ENCODE measurements at places on chromosomes 1 and 21.

GRCh38 chr1:229302740-229303139 lies 31.8 kb downstream of the RAB4A start:
- DNase-seq, result no peak

GRCh38 chr21:31580866-31581276 lies 78.6 kb upstream of the SOD1 start:
- peak; percentile 80 for DNase-seq

GRCh38 chr1:45490121-45490625 lies 790 bp downstream of the TESK2 start:
- DNase-seq, result no peak

GRCh38 chr1:158289811-158290210 lies at the start of gene CD1C:
Gene CD1C (plus strand): TSS chr1:158289923. CDS start chr1:158290065, 142 bp downstream.
- no peak for DNase-seq

DNA sequence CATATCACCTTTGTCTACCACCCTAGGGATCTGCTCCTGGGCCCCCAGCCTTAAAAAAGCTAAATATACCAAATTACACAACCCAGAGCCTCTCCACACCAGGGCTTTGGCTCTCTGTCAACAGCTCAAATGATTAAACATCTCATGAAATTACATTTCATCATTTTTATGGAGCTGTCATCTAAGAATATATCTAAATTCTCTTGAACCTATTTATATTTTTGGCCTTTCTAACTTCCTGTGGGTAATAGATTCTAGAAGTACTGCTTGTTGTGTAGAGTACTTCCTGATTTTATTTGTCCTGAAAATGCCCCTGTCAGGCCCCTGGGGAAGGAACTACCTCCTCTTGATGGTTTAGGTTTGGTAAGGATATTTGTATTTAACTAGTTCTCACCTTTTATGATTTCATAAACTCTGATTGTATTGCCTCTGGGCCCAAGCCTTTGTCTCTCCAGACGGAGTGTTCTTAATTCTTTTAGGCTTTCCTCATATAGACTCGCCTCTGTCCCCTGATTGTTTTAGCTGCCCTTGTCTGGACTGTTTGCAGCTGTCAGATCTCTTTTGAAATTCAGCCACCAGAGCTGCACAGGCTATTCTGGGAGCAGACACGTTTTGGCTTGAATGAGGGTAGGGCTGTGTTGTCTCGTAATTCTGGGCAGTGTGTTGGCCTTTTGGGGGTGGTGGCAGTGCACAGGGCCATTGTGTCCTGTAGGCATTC lies 16.6 kb downstream of the MYOG start:
- no peak for DNase-seq

GRCh38 chr1:77316006-77316405 lies 34.2 kb downstream of the AK5 start:
- DNase-seq, result no peak

Measured in activated naive CD4-positive, alpha-beta T cell treated with Interleukin-2 at 50 U/mL for 16 hours (primary cell).